HS-5 (cell line): ENCODE measurements at places on chromosomes 5 and 9.
A peak's percentile ranks its signal among the peaks of the same experiment; 100 is the strongest.

DNA sequence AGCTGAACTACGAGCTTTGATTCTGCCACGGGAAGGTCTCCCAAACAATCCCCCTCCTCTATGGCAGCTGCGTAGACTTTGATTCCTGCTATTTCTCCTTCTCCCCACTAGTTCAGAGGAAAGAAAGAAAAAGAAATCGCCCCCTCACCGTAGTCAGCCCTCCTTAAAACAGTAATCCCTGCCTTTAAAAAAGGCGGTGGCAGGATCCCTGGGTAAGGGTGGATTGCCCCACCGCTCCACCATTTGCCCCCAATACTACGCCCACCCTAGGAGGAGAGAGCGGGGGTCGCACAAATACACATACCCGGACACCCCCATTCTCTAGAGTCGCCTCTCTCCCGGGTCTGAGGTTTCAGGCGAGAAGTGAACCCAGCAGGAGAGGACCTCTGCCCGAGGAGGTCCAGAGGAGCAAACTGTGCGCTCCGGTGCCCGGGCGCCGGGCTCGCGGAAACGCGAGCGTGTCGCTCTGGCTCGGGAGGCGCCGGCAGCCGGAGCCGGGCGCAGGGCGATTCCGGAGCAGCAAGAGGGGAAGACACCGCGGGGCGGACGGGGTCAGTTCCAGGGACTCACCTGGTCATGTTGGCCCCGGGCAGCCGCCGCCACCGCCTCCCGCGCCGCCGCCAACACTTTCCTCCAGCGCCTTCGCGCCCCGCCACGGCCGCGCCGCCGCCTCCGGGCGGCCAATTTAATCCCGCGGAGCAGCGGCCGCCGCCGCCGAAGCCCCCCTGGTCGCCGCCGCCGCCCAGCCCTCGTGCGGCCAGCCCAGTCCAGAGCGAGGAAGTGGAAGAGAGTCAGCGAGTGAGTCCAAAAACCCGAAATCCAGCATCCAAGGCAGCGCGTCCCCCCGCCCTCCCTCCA, 1057.7 kb upstream of the DMAC1 start:
- no peak for DNase-seq

- DNase-seq: no peak
Measured at GRCh38 chr9:93139365-93140182, 5.5 kb upstream of the NINJ1 start.

DNA sequence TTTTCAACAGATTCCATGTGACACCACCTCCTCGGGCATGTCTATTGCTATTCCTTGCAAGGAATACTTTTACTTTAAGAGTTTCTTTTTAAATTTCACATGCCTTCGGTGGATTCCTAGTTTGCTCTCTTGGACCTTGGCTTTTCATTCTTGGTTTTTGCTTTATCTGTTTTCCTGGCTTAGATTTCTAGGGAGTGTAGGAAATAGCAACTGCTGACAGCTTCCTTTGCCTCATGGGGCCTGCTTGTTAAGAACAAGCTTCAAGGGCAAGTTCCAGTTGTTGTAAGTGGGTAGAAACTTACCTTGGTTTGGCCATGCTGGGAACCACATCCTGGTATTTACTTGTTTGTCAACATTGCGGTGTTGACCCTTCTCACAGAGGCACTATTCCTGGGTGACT, 348.5 kb downstream of the DMAC1 start:
- no peak for DNase-seq

GRCh38 chr5:16550316-16550952, 66.4 kb downstream of the RETREG1 start:
- DNase-seq: no peak

- DNase-seq: no peak
Measured at GRCh38 chr5:74167930-74168315, 472.6 kb downstream of the ENC1 start.

DNA sequence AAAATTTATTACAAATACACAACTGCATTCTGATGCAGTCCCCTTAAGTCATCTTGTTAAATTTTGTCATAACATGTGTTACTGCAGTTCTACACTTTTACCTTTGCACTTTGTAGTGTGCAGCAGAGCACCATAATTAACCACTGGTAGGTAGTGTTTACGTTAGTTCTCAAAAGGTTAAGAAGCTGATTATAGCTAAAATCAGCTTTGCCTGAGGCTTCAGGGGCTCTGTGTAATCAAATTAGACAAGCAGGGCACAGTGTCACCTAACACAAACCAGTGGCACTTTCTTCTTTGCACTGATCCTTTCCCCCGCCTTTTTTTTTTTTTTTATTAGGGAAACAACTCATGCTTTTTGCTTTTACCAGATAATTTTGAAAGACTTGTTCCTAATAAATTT, 26.1 kb downstream of the POU5F2 start:
- DNase-seq: no peak

GRCh38 chr9:127029548-127029947, 92.9 kb downstream of the ANGPTL2 start:
- no peak for DNase-seq

- peak; percentile 92 for DNase-seq
Measured at GRCh38 chr5:144072518-144072927, 97.9 kb downstream of the YIPF5 start.

DNA sequence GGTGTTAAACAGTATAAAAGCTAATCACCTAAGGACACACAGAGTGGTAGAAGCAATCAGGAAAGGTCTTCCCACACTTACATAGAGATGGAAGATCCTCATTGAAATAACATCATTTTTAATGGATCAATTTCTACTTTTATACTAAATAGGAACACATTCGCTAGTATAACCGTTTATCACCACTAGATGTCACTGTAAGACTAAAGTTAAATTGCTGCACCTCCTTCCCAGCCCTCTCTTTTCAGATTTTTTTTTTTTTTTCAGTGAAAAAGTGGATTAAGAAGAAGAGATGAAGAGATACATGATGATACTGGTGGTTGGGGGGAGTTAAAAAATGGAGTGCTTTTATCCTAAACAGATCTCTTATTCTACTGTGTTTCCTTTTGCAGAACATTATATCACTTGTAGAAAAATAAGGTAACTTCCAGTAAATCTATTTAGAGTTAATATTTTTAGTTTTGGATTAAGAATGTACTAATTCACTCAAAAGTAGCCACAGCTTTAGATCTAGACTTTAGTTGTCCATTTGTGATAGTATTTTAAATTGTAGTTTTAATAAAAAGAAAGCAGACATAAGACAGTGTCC, 116.9 kb upstream of the ARRDC3 start:
- DNase-seq: peak; percentile 35

GRCh38 chr9:79193001-79193400, 378.8 kb upstream of the TLE4 start:
- peak; percentile 47 for DNase-seq

- no peak for DNase-seq
Measured at GRCh38 chr9:2525147-2525546, 96.4 kb upstream of the VLDLR start.

DNA sequence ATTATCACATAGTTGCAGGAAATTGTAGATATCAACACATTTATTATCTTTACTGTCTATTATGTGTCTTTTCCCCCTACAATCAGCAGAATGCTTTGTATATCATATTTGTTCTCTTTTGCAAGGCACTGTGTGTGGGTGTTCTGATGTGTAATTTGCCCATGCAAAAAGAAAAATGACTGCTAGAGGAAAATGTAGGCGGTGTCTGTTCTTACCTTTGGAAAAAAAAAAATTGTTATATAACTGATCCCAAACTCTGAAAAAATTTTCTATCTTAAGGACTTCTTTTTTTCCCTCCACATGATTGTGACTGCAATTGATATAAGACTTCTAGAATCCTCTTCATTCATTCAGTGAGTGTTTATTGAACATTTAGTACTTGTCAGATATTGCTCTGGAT, 24.5 kb downstream of the MRPS30 start:
- no peak for DNase-seq

- DNase-seq: no peak
Measured at GRCh38 chr9:69945671-69946141, 97.9 kb upstream of the MAMDC2 start.

- no peak for DNase-seq
Measured at GRCh38 chr9:80158131-80158530, 586.4 kb downstream of the TLE4 start.

GRCh38 chr9:976258-976942, at the start of gene DMRT3:
Gene DMRT3, plus strand, starts transcription at chr9:976655. Its CDS starts 347 bp downstream, at chr9:977002.
- no peak for DNase-seq

- DNase-seq: no peak
Measured at GRCh38 chr9:20873240-20873865, 158.1 kb downstream of the HACD4 start.

DNA sequence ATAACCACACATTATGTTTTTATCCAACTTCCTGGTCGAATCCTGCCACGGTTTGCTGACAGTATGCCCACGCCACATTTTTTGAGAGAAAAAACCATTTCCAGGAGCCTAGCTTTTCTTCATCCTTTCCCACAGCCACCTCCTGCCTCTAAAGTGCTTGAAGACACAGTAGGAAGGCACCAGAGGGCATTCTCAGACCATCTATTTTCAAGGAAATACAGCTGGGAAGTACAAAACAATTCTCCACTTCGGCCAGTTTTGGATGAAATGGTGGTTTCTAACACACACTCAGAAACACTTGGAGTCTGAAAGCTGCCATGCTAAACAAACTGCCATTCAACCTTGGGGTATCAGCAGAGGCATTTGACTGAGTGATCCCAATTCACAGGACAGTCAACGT, 86.3 kb upstream of the RPS23 start:
- no peak for DNase-seq

DNA sequence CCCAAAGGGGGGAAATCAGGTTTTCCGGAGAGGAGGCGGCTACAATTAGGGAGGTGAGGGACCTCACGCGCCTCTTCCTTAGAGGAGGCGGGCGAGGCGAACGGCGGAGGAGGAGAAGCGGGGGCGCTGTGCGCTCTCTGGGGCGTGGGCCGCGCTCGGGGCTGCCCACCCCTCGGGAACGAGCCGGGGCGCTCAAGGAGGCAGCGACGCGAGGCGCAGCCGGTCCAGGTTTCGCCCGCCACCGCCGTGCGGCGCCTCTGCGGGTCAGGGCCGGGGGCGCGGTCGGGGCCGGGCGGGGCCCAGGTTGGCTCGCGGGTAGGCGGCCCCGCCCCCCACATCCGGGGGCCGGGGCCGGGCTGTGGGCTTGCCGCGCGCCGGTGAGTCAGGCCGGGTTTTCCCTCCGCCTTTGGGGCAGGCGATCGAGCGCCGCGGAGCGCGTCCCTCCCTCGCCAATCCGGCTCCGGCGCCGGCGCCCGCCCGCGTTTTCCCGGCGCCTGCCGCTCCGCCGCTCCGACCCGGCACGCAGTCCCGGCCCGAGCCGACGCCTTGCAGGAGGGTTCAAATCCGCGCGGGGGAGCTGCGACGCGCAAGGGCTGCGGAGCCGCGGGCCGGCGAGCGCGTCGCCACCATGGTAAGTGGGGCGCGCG, at the start of gene N4BP3:
TSS of gene N4BP3 (plus strand) at position 392 of the 647 bp plus-strand sequence. CDS start 6,052 bp downstream, outside the sequence.
- no peak for DNase-seq

DNA sequence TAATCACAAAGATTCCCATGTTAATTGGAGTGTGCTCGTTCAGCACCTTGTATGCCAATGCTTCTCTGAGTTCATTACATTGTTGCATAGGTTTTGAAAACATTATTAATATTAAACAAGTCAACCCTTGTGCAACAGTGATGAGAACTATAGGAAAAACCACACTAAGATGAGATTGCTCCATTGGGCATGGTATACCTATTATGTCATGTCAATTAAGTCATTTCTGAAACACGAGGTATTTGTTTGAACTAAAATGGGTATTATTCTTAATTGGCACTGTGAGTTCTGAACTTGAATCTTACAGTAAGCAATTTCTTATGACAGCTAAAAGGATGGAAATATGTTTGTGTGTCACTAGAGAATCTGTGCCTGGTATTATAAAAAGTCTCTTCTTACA, 447.7 kb downstream of the EFNA5 start:
- DNase-seq: no peak

- DNase-seq: no peak
Measured at GRCh38 chr9:97406620-97407177, 5.2 kb upstream of the TDRD7 start.

DNA sequence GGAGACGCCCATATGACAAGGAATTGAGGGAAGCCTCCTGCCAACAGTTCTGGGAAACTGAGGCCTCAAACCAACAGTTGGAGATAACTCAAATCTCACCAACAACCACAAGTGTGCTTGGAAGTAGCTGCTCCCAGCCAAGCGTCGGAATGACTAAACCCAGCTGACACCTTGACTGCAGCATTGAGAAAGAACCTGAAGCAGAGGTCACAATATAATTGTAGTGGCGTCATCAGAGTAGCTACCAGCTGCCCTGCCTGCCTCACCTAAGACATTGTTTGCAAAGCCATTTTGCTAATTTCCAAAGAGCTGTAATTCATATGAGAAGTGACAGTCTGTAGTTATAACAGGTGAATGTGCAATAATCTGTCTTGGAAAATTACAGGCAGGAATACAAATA, 40.8 kb upstream of the ANKRD31 start:
- DNase-seq: no peak

DNA sequence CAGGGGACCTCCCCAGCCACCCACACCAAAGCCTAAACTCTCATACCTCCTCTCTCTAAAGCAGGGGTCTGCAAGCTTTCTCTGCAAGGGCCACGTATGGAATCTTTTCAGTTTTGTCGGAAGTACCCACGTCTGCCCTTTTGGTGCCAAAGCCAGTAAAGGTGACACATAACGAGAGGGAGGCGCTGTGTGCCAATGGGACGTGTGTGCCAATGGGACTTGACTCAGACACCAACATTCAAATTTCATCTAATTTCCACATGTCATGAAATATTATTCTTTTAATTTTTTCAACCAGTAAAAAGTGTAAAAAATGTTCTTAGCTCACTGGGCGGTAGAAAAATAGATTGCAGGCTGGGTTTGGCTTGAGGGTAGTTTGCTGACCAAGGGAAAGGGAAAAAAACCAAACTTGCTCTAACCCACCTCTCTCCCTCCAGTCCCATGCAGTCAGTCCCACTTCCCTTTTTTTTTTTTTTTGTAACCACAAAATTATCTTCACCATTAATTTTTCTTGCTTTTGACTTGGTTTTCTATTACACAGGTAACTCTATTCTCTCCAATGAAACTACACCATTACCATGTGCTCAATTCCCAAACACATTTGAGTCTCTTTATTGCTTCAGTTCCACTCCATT, 25.5 kb downstream of the OR2V1 start:
- no peak for DNase-seq

DNA sequence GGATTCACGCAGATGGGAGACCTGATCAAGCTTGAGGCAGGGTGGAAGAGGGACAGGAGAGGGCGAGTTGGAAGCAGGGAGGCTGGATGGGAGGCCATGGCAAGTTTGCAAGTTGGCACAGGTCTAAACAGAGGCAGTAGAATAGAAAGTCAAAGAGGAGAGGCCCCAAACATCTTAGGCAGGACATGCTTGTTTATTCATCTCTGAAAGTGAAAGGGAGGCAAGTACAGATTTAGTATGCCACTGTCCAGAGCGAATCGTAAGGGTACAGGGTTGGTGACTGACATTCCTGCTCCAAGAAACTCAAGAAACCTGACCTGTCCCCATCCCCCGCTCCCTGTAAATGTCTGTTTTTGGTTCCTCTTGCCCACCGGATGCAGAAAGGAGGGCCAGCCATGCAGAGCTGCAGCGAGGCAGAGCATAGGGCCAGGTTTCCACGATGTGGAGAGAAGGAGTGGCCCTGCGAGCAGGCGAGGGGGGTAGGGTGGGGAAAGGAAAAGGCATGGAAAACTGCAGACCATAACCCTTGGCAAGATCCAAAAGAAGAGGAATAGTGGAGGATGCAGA, 96.2 kb upstream of the BOD1 start:
- no peak for DNase-seq
